Transverse colon (tissue), 4 donors: ENCODE measurements at places on chromosomes 5 and 9.

GRCh38 chr5:122322801-122323548, 10.9 kb downstream of the SNCAIP start:
- no peak for DNase-seq

DNA sequence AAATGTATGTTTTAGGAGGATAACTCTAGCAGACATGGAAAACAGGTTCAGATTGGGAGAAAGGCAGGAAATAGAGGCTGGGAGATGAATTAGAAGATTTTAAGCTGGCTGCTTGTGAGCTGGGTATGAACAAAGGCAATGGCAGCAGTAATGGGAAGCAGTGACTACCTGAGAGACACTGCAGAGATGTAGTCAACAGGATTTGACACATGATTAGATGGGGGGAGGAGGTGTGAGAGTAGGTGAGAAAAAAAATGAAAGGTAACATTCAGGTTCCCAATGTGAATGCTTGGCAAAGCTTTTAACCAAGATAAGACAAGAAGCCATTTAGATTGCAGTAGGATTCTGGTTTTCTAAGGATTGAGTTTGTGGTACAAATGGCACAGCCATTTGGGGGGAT, 22.8 kb upstream of the IFNE start:
- DNase-seq = no peak

DNA sequence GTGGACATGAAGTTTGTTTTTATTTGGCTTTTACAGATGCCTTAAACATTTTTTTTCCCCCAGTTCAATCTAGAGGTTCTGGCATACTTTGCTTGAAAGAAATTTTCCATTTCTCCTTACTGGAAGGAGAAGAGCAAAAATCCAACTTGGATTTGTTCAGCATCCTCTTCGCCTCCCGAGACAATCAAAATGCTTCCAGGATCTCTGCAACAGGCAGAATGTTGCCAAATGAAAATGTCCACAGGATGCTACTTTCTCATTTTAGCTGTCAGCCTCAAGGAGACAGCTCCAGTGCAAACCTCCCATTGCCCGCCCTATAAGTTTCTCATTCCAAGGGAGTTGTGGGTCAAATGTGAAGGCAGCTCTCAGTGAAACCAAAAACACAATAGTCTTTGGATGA, 1972.1 kb downstream of the MAT2B start:
- DNase-seq = no peak

GRCh38 chr5:159073026-159073425, 26.7 kb downstream of the EBF1 start:
- no peak for DNase-seq

- DNase-seq = no peak
These were observed 12.8 kb upstream of the TLR4 start for GRCh38 chr9:117691367-117691766.

DNA sequence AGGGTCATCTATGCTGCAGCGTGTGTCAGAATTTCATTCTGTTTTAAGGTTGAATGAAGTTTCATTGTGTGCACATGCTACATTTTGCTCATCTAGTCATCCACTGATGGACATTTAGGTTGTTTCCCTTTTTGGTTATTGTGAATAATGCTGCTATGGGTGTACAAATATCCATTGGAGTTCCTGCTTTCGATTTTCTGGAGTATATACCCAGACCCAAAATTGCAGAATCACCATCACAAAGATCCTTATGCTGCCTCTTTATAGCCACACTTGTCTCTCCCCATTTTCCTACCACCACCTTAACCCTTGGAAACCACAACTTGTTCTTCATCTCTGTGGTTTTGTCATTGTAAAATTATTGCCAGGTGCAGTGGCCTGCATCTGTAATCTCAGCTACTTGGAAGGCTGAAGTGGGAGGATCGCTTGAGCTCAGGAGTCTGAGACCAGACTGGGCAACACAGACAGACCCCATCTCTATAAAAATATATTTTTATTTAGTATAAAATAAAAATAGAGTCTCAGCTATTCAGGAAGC, 166.2 kb downstream of the HSD17B3 start:
- DNase-seq = no peak

DNA sequence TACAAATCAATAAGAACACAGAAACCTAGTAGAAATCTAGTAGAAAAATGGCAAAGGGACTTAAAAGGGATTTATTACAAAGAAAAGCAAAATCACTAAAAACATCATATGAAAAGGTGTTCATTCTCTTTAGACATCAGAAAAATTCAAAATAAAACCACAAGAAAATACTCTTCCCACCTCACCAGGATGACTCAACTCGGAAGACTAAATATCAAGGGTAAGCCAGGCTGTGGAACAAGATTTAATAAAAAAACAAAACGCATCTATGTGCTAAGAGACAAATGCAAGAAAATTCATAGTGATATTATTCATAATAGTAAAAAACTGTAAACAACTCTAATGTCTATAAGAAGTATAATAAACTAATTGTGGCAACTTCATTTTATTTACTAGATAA, 181.6 kb upstream of the GHR start:
- no peak for DNase-seq

DNA sequence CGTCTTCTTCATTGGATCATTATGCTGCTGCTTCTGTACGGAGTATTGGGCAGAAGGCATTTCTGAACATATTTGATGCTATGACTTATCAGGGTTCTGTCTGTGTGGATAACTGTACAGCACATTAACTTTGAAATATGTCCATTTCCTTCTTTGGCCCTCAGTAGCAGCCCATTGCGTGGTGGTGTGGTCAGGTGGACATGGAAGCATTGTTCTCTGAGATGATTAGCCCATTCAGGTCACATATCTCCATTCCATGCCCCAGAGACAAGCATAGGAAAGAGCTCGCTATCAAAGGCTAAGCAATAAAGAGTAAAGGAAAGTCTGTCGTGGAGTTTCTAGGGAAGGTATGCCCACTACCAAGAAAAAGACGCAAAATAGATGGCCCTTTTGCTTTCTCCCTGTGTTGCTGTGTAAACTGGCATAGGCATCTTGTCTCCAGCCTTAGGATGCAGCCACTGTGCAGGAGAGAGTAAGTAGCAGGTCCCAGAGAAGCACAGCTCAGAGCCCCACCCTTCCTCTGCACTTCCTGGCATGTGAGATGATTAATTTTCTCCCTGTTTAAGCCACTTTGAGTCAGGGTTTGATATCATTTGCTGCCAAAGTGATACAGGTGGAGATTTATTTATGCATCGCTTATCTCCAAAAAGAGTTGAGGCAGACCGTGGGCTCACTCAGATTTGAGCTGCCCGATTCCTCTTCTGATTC, 221.9 kb downstream of the PDZD2 start:
- no peak for DNase-seq

GRCh38 chr9:126049896-126050604, 276.6 kb upstream of the MVB12B start:
- DNase-seq = no peak

DNA sequence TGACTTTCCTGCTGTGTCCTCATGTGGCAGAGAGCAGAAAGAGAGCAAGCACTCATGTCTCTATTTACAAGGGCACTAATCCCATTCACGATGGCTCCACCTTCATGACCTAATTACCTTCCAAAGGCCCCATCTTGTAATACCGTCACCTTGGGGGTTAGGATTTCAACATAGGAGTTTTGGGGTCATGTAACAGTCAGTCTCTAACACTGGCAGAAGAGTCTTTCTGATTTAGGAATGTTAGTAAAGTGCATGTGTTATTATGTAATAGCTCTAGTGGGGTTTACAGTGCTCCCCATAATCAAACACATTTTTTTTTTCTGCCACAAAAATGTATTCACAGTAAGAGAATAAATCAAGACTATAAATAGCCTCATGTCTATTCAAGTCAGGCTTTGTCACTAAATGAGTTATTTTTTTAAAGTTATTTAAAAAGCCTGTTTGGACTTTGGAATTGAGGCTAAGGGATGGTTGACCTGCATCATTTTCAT, 19.1 kb downstream of the GALNT10 start:
- DNase-seq = no peak

DNA sequence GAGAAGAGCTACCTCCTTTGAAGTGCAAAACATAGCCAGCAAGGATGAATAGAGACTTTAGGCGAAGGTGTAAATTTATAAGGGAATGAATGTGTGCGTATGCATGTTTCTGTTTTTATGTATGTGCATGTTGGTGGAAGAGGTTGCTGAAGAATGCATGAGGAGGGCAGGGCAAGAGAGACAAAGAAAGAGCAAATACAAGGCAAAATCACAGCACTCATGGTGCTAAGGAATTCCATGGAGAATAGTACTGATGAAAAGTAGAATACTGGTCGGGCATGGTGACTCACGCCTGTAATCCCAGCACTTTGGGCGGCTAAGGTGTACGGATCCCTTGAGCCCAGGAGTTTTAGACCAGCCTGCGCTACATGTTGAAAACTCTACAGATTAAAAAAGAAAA, 762.1 kb upstream of the PTPRD start:
- no peak for DNase-seq

- DNase-seq = no peak
These were observed 252.5 kb downstream of the NNT start for GRCh38 chr5:43855452-43855851.

GRCh38 chr5:73433982-73434342, 14.6 kb downstream of the FOXD1 start:
- no peak for DNase-seq

DNA sequence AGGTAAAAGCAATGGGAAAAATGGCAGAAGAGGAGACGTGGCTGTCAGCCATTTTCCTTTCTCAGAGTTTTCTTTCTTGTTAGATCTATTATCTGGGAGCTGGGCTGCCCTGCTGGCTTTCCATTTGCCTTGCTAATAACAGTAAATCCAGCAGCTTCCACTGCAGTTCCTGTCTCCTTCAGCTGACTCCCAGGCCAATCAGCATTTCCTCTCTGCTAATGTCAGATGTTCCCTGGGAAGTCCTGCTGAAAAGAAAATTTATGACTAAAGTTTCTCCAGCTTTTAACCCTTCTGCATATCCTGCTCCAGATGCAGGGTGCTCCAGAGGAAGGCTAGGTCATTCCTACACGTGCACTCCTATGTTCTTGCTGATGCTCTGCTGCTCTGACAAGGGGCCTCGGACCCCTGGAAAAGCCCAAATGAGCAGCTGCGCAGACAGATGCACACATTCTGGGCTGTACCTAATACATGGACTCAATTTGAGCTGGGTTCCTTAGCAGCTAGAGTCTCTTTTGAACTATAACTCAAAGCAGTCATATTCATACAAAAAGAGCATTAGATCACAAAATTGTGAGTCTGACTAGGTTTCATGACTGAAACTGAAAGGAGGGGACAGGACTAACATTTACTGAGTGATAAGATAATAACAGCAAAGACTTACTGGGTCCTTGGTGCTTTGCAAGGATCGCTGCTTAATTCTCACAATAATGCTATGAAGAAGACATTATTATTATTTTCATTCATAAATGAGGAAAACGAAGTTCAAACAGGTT, 182.2 kb downstream of the MAPKAP1 start:
- DNase-seq = no peak

DNA sequence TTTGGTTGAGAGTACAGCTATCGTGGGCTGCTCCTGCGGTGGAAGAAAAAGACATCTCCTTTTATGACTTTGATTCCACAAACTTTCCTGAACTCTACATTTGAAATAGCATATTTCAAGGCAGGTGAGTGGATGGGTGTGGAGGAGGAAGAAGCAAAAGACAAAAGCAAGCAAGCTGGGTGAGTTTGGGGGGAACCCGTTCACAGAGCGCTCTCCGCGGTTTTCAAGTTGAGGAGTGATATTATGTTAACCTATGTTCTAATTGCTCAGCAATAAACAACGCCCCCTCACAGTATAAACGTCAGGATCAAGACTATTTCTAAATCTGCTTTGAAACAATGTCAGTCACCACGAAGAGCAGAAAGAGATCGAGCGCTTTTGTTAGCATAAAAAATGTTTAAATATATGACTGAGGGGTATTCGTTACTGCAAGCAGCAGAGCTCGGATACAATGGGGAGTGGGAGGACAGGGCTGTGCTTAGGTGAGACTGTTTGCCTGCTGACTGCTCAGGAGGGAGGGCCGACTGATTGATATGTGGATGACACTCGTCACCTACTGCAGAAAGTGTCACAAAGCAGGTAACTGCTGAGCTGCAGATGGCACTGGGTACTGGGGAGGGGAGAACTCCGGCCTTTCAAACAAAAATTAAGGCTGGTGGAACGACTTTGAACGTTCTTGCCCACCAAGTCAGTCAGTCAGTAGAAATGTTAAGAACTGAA, 236.5 kb downstream of the DRD1 start:
- no peak for DNase-seq

DNA sequence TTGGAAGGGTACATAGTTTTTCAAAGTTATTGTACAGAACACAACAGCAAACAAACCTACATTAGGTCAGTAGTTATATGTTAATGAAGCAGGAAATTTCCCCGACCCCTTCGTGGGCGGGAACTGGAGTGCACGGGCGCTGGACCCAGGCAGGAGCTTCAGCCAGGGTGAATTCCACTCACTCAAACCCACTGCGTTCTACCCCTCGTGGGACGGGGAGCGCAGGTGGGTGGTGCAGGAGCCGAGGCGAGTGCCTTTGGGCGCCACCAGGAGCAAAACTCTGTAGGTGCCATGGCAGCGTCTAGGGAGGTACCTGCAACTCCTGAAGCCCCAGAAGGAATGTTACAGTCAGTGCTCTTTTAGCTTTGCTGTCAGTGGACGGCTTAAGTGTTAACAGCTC, 29.6 kb upstream of the ERAP1 start:
- DNase-seq = no peak

DNA sequence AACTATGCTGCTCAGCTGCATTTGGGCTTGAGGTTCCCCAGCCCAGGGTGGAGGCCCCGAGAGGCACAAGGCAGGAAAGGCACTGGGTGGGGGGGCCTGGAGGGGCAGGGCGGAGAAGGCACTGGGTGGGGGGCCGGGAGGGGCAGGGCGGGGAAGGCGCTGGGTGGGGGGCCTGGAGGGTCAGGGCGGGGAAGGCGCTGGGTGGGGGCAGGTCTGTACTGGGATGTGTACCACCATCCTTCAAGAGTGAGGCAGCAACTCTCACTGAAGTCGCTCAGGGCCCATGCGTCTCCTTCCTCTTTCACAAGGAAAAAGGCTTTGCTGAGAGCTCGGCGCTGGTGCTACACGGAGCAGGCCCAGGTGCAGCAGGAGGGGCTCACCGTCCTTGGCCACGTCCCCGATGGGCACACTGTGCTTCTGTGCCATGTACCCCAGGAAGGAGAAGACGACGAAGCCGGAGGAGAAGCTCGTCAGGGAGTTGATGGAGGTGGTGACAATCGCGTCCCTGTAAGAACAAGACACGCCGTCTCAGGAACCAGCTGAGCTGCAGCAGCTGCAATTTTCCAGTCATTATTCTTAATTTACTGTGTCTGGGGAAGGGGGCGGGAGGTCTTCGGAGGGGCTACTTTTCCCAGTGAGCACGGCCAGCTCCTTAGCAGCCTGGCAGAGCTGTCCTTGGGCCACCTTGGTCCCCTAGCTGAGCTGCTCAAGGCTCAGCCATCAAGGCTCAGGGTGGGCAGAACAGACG, 30.8 kb downstream of the SLC6A3 start:
- no peak for DNase-seq

DNA sequence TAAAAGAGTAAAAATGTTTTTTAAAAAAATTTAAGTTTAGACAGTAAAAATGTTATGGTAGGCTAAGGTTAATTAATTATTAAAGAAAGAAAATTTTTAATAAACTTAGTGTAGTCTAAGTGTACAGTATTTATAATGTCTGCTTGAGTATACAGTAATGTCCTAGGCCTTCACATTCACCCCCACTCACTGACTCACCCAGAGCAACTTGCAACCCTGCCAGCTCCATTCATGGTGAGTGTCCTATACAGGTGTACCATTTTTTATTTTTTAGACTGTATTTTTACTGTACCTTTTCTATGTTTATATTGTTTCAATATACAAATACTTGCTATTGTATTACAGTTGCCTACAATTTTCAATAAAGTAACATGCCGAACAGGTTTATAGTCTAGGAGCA, 234.1 kb downstream of the AUH start:
- no peak for DNase-seq
